ENCODE measurements at places on chromosomes 6 and 20.

DNA sequence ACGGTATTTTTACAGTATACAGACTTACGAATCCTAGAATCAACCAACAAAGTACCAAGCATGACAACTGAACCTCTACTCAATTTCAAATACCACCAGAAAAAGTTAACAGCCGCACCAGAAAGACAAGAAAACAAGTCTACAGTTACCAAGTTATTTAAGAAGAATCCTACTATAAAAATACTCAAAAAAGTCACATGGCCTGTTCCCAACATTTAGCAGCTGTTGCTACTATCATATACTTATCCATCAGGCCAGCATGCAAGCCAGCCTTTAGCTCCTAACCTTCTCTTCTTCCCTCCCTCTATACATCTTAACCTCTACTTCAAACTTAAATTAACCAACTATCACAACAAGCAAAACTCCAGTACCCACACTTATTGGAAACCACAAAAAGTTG, 1.9 kb downstream of the SYNCRIP start:
- no peak for DNase-seq

DNA sequence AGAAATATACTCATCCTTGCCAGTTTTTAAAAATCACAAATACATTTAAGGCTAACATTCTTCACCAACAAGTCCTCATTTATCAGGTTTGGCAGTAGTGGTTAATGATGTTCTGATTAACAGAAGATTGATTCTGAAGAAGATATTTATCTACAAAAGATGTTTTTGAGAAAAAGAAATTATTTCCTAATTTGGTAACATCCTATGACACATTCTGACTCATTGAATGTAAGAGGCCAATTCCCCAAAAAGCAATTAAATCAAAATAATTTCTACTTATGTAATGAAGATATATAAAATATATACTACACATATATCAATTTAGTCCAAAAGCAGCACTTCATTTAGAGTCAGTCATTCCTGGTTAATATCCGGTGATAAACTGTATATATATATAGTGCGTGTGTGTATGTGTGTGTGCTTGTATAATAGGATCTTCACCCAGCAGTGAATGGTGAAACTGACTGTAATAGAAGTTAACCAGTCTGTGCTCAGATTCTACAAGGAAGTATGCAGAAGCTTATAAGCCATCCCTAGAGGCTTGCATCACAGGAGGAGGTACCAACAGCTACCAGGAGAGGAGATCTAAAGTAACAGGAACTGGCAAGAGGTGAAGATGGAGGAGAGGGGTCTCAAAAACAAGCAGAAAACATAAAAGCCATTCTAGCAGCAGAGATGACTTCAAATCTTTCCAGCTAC, 82.9 kb upstream of the MARCKS start:
- DNase-seq, result no peak

- no peak for DNase-seq
These were observed 253.3 kb upstream of the ECI2 start for GRCh38 chr6:4388675-4389074.

DNA sequence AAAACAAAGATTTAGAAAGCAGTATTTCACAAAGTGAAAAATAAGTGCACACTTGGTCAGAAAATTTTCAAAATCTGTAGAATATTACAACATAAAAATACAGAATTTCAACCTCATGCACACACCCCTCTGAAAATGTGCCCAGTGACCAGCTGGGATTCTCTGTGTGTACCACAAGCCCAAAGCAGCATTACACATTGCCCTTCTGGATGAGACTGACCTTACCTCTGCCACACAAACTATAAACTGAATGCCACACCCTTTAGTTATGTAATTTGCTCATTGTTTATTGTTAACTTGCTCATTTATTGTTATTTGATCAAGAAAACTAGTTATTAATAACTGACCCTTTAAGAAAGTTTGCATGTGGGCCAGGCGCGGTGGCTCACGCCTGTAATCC, 303.0 kb downstream of the FOXC1 start:
- DNase-seq, result no peak

GRCh38 chr6:153485072-153485471, 354.0 kb upstream of the RGS17 start:
- no peak for DNase-seq

DNA sequence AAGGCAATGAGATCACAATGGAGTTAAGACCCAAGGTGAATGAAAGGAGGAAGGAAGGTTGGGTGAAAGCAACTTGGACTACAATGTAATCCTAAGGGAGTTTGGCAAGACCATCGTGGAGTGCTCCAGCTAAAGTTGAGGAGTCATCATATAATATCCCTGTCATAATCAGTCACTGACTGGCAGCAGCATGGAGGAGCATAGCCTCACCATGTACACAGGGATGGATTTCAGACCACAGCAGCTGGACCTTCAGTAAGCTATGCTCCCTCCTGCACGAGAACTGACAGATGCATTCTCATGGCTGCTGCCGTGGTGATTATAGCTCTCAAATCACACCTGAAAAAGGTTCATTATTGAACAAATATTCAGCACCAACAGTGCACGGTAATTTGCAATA, 43.0 kb downstream of the GOPC start:
- DNase-seq, result no peak

DNA sequence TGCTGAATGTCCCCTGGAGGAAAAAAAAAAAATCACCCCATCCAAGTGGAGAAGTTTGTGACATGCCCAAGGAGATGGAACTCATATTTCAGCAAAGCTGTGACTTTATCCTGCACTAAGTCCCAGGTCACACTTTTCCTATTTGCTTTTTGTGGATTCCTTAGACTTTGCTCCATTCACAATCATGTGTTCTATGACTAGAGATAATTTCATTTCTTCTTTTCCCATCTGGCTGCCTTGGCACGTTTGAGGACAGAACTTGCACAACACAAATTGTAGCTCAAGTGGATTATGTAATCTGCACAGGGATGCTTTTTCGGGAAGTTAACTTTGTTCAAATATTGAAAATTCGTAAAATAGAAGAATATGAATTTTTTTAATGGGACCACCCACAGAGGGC, 100.7 kb upstream of the PTPN1 start:
- DNase-seq, result no peak

GRCh38 chr6:54194067-54194466, 82.8 kb downstream of the MLIP start:
- no peak for DNase-seq

GRCh38 chr20:31861135-31861384, 9.3 kb downstream of the DUSP15 start:
- no peak for DNase-seq

GRCh38 chr20:52724541-52724940, 247.6 kb upstream of the TSHZ2 start:
- DNase-seq, result peak; percentile 74

DNA sequence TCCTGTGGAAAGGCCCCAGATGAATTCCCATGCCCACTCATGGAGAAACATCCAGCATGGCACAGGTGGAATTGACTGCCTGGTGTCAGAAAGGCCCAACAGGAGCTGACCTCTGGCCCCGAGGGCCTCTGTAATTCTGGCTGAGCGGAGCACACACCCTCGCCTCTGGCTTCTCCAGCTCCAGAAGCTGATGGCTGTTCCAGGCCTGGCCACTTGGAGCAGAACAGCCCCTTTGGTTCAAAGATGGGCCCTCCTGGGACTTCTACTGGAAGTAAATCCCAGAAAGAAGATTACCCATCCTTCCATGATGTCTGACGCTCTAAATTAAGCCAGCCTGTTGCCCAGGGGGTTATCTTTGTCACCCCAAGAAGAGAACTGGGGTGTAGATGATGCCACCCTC, 275.1 kb upstream of the CDH4 start:
- DNase-seq, result no peak

DNA sequence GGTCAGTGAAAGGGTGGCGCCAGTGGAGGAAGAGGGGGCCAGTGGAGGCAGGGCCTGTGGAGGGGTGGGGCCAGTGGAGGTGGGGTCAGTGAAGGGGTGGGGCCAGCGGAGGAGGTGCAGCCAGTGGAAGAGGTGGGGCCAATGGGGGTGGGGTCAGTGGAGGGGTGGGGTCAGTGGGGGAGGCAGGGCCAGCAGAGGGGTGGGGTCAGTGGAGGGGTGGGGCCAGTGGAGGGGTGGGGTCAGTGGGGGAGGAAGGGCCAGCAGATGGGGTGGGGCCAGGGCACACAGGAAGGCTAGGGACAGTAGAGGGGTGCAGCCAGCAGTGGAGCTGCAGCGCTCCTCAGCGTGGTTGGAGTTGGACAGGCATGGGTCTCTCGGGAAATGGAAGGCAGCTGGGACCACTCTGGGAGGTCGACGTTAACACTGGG, 18.7 kb downstream of the ADRM1 start:
- DNase-seq, result no peak

DNA sequence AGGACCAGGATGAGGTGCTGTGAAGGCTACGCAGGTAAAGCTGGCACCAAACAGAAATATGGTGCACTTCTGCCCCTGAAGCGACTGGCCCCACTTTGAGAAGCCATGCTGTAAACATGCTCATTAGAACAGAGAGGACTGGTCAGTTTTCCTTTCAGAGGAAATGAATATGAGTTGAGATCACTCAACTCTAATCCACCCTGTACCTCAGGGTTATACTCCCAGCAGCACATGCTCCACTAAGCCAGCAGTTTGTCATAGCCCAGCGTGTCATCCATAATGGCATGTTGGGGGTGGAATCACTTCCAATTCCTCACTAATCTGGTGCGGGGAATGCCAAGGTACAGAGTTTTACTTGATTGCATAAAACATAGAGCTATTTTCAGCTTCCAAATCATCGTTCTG, 98.1 kb downstream of the HIVEP2 start:
- no peak for DNase-seq

- no peak for DNase-seq
These were observed 249.8 kb downstream of the GMDS start for GRCh38 chr6:1995636-1996035.

GRCh38 chr6:136609873-136610706, 59.9 kb upstream of the MAP7 start:
- DNase-seq, result peak; percentile 70

DNA sequence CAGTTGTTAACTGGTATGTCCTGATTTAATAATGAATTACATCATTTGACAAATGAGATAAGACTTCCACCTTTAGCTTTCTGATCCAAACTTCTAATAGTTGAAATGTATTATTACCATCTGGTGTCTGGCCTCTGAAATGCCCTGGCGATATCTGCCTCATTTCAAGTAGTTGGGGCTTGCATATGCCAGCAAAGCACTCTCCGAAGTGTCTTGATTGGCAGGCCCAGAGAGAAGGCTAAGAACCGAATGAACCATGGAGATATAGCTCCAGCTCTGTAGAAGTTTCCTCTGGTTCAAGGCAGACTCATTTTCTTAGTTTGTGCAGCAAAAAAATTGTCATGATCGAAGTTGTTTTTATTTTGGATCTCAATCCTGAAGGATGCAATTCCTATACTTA, 13.4 kb upstream of the HIVEP2 start:
- DNase-seq, result no peak
